ENCODE measurements at places on chromosomes 7 and 10.

GRCh38 chr10:33621101-33621500 lies 286.6 kb upstream of the NRP1 start:
- DNase-seq = no peak

DNA sequence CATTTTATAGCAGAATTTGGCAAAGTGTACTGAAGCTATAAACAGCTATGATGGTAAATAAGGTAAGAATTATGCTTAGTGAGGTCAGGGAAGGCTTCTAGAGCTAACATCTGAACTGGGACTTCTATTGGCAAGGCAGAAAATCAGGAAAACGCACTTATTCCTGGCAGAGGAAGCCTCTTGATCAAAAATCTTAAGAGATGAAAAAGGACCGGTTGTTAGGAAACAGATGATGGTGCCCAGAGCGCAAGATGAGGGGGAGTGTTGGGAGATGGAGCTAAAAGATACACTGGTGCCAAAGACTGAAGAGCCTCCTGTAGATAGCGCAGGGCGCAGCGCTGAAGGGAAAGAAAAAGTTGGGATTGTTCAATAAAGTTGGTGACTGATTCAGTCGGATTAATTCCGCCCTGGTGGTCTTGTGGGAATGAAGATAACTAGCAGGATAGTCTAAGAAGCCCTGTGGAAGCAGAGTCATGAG lies 550 bp upstream of the CALU start:
- no peak for DNase-seq

GRCh38 chr7:78684201-78684600 lies 769.3 kb downstream of the MAGI2 start:
- DNase-seq = no peak

GRCh38 chr10:111522551-111522950 lies 445.7 kb downstream of the ADRA2A start:
- no peak for DNase-seq

DNA sequence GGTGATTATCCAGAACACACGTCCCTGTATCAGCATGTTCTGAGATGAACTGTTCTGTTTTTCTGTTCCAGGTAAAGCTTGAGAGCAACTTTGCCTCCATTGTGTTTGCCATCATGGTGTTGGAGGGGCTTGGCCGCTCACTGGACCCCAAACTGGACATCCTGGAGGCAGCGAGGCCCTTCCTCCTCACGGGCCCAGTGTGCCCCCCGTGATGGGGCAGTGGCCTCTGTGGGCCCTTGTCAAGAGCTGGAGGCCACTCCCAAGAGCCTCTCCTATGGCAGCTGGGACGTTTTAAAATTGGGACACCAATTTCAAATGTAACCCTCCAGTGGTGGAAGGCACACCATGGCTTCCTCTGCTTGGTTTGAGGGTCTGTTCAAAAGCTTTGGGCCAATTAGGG lies 1.9 kb upstream of the NDUFB2 start:
- DNase-seq = no peak

GRCh38 chr7:146709451-146710027 lies 592.9 kb downstream of the CNTNAP2 start:
- no peak for DNase-seq

GRCh38 chr10:51653025-51653424 lies 46.4 kb downstream of the CSTF2T start:
- DNase-seq = no peak
